ENCODE measurements at places on chromosomes 7 and 10. TPM values are rescaled to one million over a fixed set of nuclear protein-coding genes. Genes with fewer than 3 reads are reported as not detected.

DNA sequence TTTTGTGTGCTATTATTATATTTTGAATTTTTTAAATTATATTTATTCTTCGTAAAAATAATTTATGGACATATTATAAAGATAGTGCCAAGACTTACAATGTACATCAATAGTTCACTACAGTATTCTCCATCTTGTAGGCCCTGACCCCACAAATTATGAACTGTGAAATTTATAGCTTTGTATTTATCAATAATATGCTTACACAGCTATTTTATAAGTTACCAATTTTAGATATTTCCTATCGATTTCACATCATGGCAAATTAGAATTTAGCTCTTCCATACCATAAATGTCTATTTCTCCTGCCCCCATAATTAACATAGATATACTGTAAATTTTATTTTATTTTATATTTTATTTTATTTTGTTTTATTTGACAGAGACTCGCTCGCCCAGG is 34.4 kb upstream of the GNAI1 start:
- H3K27me3 ChIP-seq: no peaks in the 10 kb centered on the region
- H3K4me3 ChIP-seq: no peak overlapping the region
- H3K4me1 ChIP-seq: no peaks in the 10 kb centered on the region

GRCh38 chr7:20198260-20198659 is 18.9 kb downstream of the MACC1 start:
- no peaks in the 10 kb centered on the region for H3K36me3 ChIP-seq
- H3K4me1 ChIP-seq: peaks cover 17% of the 10 kb centered on the region
- H3K4me3 ChIP-seq: no peak overlapping the region
- no peak overlapping the region for H3K27ac ChIP-seq

- no peaks in the 10 kb centered on the region for H3K27me3 ChIP-seq
- H3K4me1 ChIP-seq: peaks cover 5% of the 10 kb centered on the region
- no peak overlapping the region for H3K4me3 ChIP-seq
- H3K27ac ChIP-seq: no peak overlapping the region
- no peak for DNase-seq
Measured at GRCh38 chr10:52563360-52563759, 209.2 kb downstream of the MBL2 start.

DNA sequence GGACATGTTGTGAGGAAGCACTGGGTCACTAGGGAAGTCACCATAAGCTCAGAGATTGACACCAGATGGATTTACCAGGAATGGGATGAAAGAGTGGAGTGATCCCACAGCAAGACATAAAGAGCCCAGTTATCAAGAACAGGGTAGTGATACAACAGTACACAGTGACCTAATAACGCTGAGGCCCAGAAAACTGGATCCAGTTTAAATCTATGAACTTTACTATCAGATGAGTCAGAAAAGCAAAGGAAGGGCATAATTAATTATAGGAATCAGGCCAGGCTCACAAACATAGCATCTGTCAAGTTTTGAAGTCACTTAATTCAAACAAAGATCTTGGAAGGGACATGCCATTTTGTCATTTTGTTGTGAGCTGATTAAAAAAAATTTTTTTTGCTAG is 73.5 kb downstream of the LRRN3 start:
- H3K4me1 ChIP-seq: peaks cover 19% of the 10 kb centered on the region
- no peaks in the 10 kb centered on the region for H3K27me3 ChIP-seq
- no peak for DNase-seq

The HOXA7 gene
- total RNA-seq: 0.09 TPM
